Right ventricle myocardium inferior (tissue), 1 donor: ENCODE measurements at places on chromosomes 3 and 15.

GRCh38 chr15:70504299-70504951 is 258.9 kb downstream of the UACA start:
- DNase-seq: peak; percentile 82

GRCh38 chr15:101153801-101154656 is 97.8 kb downstream of the CHSY1 start:
- no peak for DNase-seq

DNA sequence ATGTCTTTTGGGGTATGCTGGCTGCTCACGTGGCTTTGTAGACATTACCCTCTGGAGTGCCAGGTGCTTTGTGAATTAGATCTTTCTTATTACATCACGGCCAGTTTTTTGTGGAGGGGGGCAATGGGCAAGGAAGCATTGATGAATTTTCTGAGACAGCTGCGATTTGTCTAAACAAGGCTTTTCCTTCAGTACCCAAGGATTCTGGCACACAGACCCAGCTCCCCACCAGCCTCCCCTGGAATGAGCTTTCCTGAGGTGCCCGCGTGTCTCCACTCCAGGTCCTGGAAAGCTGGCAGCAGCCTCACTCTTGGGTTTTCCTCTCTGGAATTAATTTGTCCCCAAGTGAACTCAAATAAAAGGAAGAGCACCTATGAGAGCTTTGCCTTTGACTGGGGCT is 157.6 kb upstream of the CTDSPL start:
- no peak for DNase-seq

DNA sequence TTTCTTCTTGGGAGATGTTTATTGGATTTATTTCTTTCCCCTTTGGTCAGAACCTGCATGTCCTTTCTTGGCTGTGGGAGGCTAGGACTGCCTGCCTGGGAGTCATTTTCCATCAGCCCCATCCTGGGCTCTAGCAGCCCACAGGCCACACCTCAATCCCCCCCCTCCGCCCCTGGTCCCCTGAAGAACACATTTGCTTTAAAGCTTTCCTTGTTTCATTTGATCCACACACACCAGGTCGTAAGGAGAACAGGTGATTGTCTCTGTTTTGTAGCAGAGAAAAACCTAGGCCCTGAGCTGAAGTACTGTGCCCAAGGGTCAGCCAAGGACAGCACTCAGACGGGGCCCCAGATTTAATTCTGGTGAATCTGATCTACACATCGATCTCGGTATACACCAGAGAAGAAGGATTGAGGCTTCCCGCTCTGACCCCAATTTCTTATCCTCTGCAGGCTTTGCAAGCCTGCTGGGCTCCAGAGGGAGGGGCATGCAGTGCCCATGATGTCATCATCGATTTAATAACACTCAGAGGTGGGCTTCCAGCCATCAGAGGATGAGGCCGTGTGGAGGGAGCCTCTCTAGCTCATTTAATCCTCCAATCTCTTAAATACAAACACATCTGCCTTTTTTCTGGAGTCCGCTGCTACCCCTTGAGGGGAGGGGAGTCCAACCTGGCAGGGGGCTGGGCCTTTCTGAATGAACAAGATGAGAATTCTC is 1.7 kb upstream of the CLN6 start:
- DNase-seq: no peak

DNA sequence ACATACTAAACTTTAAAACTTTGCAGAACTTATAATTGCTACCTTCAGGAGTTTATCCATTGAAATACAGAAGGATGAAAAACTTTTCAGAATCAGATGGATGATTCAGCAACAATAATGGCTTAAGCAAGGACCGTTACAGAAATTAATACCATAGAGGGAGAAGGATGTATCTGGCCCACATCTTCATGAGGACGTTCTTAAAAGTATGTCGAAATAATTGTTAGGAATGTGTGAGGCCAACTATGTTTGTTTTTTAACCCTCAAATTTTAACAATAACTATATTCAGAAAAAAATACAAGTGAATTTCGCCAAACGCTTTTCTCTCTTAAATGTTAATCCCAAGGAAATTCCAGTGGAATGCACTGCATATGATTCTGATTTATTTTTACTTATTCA is 105.2 kb upstream of the EPHA3 start:
- no peak for DNase-seq

GRCh38 chr3:172808969-172809546 is 58.5 kb downstream of the ECT2 start:
- DNase-seq: no peak

DNA sequence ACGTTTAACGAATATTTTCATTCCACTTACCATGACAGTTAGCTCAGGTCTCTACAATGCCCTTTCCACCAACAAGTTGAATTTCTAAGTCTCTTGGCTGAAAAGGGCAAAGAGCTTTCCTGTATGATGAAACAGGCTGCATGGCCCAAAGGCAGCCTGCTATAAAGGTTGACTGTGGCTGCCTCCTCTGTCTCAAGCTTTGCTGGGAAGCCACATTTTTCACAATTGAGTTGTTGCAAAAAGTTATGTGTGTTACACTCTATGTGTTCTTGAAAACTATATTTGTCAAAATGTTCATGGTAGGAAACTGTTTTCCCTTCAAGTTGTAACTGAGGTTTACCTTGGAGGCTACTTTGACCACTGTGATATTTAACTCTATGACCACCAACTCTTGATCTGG is 49.5 kb downstream of the DZIP1L start:
- no peak for DNase-seq

- no peak for DNase-seq
These were observed 77.7 kb downstream of the ROBO1 start for GRCh38 chr3:79690072-79690471.

GRCh38 chr3:67706934-67707333 is 52.5 kb upstream of the SUCLG2 start:
- no peak for DNase-seq

GRCh38 chr3:73350996-73351395 is 273.7 kb downstream of the PDZRN3 start:
- no peak for DNase-seq

DNA sequence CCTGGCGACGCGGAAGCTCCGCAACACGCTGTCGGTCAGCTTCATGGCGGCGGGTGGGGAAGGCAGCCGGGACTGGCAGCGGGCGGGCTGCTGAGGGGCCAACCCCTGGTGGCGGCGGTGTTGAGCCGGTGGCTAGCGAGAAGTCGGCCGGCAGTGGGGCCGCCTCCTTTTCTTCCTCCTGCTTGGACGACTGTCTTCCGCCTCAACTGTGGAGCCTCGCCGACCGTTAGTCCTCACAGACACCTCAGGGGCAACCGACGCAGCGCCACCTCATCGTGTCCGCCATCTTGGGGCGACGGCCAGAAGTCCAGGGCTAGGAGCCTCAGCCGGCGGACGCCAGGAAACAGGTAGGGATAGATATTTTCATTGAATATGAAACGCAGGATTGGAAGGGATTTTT is 875.1 kb downstream of the NSUN3 start:
- no peak for DNase-seq

- DNase-seq: no peak
These were observed 34.8 kb downstream of the MINDY4B start for GRCh38 chr3:150870406-150870805.

DNA sequence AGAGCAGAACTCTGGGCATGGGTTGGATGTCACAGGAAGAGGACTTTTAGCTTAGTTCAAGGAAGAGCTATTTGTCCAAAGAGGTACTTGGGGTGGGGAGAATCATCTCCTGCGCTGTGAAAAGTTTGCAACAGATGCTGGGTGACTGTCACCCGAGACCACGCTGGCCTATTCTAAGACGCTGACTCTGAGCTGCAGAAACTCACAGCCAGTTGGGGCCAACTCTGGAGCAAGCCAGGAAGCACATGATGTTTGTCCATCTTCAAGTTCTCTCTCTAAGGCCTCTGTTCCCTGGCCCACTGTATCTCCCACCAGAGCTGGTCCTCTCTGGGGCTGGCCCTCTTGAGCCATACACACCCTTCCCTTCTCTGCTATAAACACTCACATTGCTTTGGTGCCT is 17.9 kb upstream of the CDCP1 start:
- no peak for DNase-seq

DNA sequence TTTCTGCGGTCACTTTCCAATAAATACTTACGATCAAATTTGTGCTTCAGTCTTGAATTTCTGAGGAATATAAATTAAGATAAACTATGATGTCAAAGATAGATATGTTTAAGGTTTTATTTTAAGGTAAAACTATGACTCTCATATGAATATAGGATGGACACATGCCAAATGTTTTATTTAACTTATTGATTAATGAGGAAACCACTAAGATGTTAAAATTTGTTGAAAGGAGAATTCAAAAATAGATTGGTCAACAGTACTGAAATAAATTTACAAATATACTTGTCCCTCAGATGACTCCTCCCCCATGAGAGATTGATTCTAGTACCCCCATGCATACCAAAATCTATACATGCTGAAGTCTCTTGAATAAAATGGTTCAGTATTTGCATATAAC is 319.7 kb upstream of the KCNH8 start:
- no peak for DNase-seq

GRCh38 chr3:52551118-52551517 is 14.7 kb downstream of the UQCC5 start:
- DNase-seq: no peak

DNA sequence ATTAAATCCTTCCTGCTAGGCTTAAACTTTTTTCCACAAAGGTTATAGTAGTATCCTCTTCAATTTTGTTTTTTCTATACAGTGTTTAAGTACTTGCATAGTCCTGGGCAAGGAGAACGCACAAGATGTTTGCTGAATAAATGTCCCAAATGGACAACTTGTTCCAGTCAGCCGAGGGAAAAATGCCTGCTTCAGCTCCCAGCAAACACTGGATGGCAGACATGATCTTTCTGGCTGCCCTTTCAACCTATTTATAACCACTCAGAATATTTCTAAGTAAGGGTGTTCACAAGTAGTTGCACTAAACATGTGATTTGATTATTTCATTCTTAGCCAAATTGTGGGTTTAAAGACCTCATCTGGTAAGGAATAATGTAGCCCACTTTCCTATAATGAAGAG is 29.8 kb downstream of the GNB4 start:
- no peak for DNase-seq

DNA sequence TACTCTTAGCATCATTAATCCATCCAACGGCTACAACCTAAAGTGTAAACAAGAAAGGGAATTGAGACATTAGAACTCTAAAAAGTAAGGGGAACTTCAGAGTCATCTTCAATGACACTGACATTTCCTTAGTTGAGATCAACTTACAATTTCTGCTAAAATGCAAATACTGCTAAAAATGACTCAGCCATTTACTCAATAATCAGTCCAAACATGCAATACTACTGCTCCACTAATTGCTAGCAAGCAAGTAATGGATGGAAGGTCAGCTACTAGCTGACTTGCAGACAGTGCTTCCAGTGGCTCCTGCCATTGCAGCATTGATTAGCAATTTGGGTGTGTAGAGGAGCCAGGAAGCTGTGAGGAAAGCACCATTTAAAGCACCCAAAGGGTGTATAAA is 28.4 kb downstream of the CD200R1L start:
- no peak for DNase-seq

GRCh38 chr3:134378384-134378783 is 4.1 kb upstream of the AMOTL2 start:
- DNase-seq: no peak

DNA sequence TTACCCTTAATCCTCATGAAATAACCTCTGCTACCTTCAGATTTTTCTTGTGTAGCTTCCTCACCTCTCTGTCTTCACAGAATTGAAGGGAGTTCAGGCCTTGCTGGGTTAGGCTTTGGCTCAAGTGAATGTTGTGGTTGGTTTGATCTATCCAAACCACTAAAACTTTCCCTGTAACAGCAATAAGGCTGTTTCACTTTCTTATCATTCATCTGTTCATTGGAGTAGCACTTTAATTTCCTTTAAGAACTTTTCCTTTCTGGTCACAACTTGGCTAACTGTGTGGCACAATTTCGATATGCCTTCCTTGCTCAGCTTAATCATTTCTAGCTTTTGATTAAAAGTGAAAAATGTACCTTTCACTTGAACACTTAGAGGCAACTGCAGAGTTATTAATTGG is 129.8 kb downstream of the NR1I2 start:
- DNase-seq: no peak

DNA sequence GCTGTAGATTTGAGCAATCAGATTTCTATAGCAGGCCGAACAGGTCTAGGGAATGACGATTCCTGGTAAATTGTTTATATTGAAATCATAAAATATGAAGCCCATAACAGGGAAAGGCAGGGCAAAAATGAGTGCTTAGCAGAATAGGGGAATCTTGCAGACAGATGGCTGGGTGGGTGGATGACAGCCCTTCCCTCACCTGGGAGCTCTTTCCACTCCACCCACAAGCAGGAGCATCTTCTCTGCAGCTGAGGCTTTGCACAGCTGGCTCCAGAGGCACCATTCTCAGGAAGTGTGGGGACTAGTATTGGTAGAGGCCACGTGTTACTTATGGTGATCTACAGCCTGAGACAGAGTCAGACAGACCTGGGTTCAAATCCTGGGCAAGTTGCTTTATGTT is 55.9 kb upstream of the SYN2 start:
- no peak for DNase-seq
